Progenitor cell of endocrine pancreas (in vitro differentiated cells): ENCODE measurements at places on chromosomes 5 and 9.

- no peak for DNase-seq
Observed at GRCh38 chr9:102967979-102968378, 27.2 kb upstream of the CYLC2 start.

DNA sequence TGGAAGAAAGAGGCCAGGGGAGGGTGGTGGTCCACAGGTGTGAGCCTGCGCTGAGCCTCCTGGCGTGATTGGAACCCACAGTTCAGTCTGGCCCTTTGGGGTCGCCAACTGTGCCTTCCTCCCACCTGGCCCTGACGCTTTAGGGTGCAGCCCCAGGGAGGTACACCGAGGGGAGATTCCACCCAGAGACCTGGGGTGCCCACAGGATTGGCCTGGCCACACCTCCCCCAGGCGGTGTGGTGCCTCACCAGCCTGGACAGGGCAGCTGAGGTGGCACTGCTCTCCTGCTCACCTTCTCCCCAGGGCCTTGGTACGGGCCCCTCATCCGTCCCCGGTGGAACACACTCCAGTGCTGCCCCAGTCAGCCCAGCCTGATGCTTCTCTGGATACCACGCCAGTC, 1.0 kb upstream of the CLIC3 start:
- no peak for DNase-seq

GRCh38 chr5:139394123-139394653, 716 bp downstream of the PROB1 start:
- peak; percentile 68 for DNase-seq

- no peak for DNase-seq
Observed at GRCh38 chr9:113649054-113649453, 185.5 kb downstream of the RGS3 start.

DNA sequence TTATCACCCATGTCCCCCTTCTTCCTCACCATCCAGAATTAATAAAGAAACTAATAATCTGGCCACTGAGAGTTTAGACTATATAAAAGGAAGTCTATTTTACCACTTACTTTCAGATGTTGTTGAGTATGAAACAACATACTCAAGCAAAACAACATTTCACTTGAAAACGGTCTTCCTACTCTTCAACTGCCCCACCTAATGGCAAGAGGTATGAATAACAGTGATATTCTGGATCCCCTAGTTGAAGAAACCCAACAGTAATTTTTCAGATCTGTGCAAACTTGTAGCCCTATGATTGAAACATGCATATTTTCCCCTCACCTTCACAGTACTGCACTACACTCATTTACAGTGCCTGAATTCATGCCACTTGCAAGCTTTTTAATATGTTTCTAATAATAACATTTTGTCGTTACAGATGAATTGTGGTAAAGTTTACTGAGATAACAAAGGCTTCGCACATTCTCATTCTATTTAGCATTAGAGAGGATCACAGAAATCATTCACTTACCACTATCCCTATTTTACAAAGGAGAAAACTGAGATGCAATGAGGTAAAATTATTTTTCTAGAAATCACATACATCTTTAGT, 267.9 kb upstream of the PDE4D start:
- no peak for DNase-seq

DNA sequence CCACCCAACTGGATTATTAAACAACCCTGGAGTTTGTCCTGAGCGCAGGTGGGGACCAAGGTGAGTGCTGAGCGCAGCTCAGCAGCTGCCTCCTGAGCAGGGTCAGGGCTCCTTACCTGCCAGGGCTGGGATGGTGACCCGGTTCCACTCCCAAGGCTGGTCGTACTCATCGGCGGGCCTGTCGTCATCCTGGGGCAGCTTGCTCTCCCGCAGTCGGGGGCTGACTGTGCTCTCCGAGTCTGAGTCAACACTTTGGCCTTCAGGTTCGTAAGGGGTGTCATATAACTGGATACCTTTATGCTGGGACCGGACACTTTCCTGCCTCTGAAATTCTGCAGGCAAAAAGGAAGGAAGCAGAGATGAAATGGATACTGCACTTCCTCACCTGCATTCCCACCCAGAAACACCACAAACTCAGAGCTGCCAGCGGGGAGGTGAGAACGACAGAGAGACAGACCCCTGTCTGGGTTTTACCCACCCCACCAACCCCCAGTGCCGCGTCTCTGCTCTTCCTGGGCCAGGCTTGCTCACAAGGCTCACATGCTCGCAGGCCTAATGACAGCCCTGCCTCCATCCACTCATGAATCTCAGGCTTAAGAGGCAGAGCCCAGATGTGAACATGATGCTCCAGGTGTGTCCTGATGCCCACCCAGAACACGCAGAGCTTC, 70.7 kb upstream of the SLC25A51 start:
- no peak for DNase-seq

GRCh38 chr9:2215921-2216441, 200.8 kb downstream of the SMARCA2 start:
- DNase-seq = no peak
